Tibial artery (tissue), 4 donors: ENCODE measurements at places on chromosomes 3 and 15.

- DNase-seq = no peak
These were observed 21.1 kb upstream of the CMTM8 start for GRCh38 chr3:32217339-32217738.

DNA sequence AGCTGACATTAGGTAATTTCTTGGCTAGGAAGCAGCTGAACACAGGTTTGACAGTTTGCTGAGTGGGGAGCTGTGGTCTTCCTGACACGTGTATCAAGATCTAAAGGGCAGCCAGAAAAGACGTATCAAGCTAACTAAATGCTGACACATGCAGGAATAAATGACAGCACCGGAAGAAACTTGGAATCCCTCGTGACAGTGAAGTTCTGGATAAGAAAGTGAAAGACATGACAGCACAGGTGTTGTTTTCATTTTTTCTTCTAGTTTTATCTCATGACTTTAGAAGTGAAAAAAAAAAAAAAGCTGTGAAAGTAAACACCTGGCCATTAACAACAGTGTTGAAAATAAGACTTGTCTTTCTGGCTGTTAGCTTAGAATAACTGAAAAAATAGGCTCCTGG, 48.7 kb downstream of the FGF7 start:
- no peak for DNase-seq

GRCh38 chr3:52374173-52374572, 58.1 kb downstream of the DNAH1 start:
- DNase-seq = no peak

DNA sequence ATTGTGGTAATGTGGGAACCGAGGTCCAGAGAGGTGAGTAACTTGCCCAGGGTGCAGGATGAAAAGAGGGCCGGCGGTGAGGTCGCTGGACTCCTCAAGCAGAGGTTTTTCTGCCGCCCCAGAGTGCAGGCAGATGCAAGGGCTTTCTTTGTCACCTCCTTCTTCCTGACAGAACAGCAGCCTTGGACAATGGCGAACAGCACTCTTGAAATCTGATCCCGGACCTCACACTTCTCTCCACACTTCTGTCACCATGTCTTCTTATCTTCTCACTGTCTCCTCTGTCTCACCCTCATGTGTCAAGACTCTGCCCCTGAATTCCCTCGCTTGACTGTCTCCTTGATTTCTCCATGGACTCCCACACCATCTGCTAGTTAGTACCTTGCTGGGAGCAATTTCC, 15.4 kb upstream of the VPS8 start:
- DNase-seq = no peak

DNA sequence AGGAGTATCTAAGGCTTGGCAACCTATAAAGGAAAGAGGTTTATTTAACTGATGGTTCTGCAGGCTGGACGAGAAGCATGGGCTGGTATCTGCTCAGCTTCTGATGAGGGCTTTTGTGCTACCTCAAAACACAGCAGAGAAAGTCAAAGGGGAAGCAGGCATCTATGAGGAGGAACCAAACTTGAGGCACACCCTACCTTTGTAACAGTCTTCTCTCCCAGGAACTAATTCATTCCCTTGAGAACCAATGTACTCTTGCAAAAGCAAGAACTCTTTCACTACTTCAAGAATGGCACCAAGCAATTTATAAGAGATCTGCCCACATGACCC, 109.0 kb downstream of the CGGBP1 start:
- no peak for DNase-seq

- DNase-seq = no peak
These were observed 9.4 kb upstream of the SEMA5B start for GRCh38 chr3:123037015-123037375.

GRCh38 chr3:52061121-52061910, 4.9 kb upstream of the DUSP7 start:
- no peak for DNase-seq

DNA sequence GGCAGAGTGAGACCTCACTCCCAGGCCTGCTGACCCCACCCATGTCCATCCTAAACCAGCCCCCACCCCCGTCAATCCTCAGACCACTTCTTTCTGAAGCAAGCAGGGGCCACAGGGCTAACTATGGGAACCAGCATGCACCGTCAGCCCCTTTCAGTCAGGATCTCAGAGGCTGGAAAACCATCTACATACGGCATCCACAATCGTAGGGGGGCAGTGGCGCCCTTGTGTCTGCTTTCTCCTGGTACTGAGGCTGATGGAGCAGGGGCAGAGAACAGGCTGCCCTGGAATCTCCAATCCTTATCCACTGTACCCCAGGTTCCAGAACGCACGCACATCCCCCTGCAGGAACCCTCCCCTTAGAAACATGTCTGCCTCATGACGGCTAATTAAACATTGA, 56.6 kb downstream of the XXYLT1 start:
- no peak for DNase-seq

- DNase-seq = no peak
These were observed 23.2 kb upstream of the SNRPA1 start for GRCh38 chr15:101318147-101318819.

DNA sequence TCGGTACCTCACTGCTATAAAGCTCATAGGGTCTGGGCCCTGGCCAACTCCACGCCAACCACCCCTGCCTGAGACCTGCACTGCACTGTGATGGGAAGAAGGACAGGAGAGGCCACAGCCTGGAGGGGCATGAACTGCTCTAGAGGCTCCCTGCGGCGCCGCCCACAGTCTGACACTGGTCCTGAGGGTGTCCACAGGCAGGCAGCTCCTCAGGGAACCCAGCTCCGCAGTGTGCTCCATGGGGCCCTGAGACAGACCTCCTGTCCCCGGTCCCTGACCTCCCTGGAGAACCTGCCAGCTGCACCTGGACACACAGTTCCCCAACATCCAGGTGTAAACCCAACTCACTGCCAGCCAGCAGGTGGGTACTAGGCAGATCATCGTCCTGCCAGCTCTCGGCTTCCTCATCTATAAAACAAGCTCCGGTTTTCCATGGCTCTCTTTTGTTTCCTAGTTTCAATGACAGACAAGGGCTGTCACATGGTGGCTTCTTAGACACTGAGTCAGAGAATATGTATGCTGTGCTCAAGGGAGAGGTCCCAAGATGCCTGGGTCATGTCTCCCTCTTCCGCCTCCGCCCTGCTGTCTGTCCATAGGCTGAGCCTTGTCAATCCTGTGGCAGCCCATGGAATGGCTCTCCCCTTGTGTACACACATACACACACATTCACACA, 5.1 kb upstream of the HAPLN3 start:
- DNase-seq = no peak

GRCh38 chr3:132854856-132855535, 132.8 kb upstream of the NPHP3 start:
- no peak for DNase-seq

- no peak for DNase-seq
These were observed 18.6 kb downstream of the RFTN1 start for GRCh38 chr3:16494814-16495431.

- no peak for DNase-seq
These were observed 534.0 kb upstream of the NAALADL2 start for GRCh38 chr3:174325171-174325570.

DNA sequence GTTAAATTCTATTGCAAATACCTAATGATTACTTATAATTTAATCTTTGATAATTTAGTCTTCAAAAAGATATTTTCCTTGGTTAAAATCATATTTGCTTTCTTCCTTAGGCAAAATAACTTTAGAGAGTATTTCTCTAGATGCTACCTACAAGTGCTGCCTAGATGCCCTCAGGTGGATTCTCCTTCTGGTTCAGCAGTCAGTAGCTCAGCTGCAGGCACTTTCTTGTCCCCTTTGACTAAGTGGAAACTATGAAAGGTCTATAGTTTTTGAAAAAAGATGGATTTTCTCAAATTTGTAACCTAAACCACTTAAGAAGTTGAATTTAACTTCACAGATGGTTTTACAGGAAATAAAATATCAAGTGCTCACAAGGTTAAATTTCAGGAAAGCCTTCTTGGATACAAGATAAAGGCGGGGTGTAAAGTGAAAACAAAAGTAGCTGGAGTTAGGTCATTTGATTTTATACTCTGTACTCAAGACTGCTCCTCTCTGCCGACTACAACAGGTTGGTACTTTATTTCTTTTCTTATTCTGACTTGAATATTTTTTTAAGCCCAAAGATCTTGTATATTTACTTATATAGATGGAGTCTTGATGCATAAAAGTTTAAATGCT, at the start of gene ACKR4:
ACKR4 (plus strand) TSS at position 455 of the 618 bp plus-strand sequence. CDS start 3,128 bp downstream, outside the sequence.
- DNase-seq = no peak

GRCh38 chr3:88595026-88595425, 445.3 kb downstream of the C3orf38 start:
- no peak for DNase-seq

- DNase-seq = no peak
These were observed 115.9 kb upstream of the ST8SIA2 start for GRCh38 chr15:92277776-92278175.

DNA sequence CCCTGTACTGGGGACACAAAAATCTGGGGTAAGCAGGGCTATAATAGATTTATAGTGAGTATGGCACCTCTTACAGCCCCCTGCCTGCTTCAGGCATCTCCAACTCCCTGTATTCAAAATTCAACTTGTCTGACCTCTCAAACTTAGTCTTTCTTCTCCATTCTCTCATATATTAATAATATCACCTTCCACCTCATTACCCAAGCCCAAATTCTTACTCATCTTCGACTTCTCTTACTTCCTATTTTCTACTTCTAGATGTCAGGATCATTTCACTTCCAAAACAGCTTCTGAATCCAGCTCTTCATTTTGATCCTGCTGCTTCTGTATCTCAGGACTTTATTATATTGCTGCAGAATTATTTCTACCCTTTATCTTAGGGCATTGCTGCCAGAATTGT, 290.7 kb downstream of the CHST2 start:
- no peak for DNase-seq

GRCh38 chr3:102979682-102980354, 545.0 kb downstream of the ZPLD1 start:
- peak; percentile 79 for DNase-seq

DNA sequence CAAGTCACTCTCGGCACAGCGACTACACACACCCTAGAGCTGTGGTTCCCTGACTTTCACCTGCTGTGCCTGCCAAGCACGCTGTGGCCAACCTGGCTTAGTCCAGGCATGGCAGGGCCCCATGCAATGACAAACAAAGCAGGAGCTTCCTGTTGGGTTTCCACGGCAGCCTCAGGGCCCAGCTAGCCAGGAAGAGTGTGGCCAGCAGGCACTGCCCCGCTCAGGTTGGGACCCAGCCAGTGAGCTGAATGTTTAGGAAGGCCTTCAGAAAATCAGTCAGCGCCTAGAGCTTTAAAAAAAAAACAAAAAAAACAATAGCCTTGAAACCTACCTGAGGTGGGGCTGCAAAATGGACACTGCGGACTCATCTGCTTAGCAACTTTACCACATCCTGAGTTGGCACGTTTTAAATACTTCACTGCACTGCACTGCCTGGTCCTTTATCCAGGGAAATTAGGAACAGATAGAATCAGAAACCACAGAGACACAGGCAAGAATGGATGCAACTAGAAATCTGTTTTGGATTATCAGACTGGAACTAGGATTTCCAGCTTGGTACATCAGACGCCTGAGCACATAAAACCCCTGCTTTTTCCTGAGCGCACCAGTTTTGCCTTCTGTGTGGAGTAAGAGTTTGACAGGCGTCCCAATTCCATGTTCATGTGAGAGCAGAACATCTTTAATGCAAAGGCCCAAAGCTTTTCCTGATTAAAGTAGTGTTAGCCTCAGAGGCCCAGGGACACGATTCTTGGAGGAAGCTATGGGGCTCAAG, 36.2 kb upstream of the LDHAL6B start:
- peak; percentile 78 for DNase-seq

DNA sequence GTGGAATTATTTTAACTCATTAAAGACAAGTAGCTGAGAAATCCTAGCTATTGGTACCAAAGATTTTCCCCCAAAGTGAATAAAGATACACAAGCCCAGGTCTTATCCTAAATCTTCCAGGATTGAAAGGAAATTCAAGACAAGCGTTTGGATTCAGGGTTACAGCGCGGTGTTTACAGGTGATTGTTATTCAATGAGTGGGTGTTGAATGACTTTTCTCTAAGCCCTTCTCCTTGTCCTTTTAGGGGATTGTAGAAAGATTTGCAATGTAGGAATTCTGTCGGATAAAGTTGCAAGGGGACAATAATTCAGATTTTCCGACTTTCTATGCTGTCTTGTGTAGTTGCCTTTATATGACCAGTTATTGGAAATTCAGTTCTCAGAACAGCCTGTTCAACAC, 57.2 kb downstream of the USP13 start:
- DNase-seq = no peak

GRCh38 chr15:75648156-75649000, 666 bp downstream of the SNX33 start:
- peak; percentile 55 for DNase-seq

DNA sequence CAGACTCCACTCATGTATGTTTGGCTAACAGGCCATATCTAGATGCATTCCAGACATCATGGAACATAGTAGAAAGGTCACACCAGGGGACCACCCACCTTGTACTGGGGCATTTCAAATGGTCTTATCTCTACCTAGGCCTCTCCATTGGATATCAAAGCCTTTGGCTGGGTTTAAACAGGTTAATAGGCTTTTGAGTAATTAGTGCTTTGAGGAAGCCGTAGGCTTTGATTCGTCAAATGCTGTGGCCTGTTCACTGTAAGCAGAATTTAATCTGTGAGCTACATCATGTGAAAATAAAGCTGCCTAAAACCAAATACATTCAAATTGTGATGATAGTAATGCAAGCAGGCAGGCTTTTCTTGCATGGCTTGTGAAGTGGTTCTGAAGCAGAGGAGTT, 129.5 kb downstream of the ST8SIA2 start:
- no peak for DNase-seq

DNA sequence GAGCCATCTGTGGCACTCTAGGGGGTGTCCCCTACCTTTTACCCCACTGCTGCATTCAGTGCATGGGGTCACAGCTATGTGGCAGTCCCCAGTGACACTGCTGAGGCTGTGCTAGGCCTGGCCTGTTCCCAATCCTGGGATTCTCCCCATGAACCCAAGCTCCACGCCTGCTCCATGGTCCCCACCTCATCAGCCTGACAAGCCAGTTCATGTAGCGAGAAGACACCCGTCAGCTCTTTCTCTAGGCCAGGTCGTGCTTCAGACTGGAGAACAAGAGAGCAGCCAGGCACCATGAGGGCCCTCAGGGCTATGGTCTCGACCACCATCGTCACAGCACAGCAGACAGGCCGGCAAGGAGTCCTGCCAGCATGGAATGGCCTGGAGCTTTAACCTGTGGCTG, 72.8 kb upstream of the PRR20G start:
- DNase-seq = no peak

GRCh38 chr3:194481103-194481502, 5.7 kb downstream of the ATP13A3 start:
- no peak for DNase-seq

- DNase-seq = no peak
These were observed 500.7 kb upstream of the ATP11B start for GRCh38 chr3:182292591-182292990.
